ENCODE measurements at places on chromosomes 16 and 17. TPM values are rescaled to one million over a fixed set of nuclear protein-coding genes. Genes with fewer than 3 reads are reported as not detected.

SLC5A2 gene
- total RNA-seq = not detected

SCGB1C2 gene
- not detected for total RNA-seq

PROCA1 gene
- total RNA-seq = 1.1 TPM

PRR29 gene
- total RNA-seq = not detected

CFAP52 gene
- not detected for total RNA-seq
